Effector memory CD4-positive, alpha-beta T cell (primary cell): ENCODE measurements at places on chromosomes 16 and 17.

DNA sequence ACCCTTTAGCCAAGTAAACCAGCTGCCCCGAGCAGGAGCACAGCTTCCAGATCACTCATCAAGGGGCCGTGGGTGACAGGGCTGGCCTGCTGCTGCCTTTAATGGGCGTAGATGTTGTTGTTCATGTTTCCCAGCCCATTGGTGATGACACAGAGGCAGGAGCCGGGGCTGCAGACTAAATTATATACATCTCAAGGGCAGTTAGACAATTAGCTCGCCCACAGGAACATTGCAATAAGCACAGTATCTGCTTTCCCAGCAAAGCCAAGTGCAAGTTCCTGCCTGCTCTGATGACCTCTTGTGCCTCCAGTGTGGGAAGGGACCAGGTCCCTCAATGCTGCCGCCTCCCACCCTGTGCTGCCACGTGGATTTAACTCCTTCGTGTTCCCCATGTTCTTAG, 485.8 kb downstream of the MAF start:
- DNase-seq: no peak

DNA sequence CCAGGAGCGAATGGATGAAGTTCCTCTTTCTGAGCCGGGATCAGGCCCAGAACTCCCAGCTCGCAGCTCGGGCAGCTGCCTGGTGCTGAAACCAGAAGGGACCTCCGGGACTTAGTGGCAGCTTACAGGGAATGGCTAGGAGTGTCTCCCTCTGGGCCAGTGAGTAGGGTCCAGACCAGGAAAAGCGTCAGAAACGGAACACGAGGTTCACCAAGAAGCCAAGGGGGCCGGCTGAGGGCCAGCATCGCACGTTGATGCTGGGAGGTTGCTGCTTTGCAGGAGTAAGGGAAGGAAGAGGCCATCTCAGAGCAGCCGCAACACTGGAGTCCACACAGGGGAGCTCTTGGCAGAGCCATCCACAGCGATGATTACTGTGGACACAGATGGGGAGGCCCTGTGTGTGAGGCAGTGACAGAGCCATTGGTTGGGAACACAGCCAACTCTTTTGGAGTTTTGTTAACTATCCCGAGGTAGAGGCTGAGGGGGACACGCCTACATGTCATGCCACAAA, 74.0 kb upstream of the CREBBP start:
- DNase-seq: no peak

DNA sequence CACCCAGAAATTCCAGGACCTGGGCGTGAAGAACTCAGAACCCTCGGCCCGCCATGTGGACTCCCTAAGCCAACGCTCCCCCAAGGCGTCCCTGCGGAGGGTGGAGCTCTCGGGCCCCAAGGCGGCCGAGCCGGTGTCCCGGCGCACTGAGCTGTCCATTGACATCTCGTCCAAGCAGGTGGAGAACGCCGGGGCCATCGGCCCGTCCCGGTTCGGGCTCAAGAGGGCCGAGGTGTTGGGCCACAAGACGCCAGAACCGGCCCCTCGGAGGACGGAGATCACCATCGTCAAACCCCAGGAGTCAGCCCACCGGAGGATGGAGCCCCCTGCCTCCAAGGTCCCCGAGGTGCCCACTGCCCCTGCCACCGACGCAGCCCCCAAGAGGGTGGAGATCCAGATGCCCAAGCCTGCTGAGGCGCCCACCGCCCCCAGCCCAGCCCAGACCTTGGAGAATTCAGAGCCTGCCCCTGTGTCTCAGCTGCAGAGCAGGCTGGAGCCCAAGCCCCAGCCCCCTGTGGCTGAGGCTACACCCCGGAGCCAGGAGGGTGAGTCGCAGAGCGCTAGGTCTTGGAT, 261.5 kb downstream of the SEC14L1 start:
- DNase-seq: no peak

DNA sequence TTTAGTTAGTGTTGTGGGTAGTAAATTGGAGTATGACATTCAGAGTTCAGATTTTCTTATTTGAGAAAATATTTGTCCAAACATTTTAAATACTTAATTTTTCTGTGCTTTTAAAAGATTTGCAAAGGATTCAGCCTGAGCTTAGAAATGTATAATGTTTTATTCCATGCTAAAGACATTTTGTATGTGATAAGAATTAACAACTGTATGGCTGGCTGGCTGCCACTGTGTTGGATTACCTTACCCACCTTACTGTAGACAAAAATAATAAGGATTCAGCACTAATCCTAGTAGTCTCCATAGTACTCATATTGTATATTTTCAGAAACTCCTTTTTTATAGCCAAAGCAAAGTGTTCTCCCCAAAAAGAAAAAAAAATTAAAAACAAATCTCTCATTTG, 74.8 kb downstream of the TANC2 start:
- no peak for DNase-seq

- DNase-seq: no peak
Measured at GRCh38 chr16:7304279-7304678, 28.4 kb upstream of the RBFOX1 start.

GRCh38 chr17:72120642-72121163, at the start of gene SOX9:
SOX9 (plus strand) TSS chr17:72121020; CDS start chr17:72121392, 372 bp downstream.
- no peak for DNase-seq

DNA sequence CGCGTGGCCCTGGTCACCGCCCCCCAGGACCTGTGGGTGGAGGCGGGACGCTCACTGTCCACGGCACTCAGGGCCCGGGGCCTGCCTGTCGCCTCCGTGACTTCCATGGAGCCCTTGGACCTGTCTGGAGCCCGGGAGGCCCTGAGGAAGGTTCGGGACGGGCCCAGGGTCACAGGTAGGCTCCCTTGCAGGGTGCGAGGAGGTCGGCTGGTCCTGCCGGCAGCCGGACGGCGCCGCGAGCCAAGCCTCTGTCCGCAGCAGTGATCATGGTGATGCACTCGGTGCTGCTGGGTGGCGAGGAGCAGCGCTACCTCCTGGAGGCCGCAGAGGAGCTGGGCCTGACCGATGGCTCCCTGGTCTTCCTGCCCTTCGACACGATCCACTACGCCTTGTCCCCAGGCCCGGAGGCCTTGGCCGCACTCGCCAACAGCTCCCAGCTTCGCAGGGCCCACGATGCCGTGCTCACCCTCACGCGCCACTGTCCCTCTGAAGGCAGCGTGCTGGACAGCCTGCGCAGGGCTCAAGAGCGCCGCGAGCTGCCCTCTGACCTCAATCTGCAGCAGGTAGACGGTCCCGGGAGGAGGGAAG, 1.3 kb downstream of the GUCY2D start:
- DNase-seq: no peak

DNA sequence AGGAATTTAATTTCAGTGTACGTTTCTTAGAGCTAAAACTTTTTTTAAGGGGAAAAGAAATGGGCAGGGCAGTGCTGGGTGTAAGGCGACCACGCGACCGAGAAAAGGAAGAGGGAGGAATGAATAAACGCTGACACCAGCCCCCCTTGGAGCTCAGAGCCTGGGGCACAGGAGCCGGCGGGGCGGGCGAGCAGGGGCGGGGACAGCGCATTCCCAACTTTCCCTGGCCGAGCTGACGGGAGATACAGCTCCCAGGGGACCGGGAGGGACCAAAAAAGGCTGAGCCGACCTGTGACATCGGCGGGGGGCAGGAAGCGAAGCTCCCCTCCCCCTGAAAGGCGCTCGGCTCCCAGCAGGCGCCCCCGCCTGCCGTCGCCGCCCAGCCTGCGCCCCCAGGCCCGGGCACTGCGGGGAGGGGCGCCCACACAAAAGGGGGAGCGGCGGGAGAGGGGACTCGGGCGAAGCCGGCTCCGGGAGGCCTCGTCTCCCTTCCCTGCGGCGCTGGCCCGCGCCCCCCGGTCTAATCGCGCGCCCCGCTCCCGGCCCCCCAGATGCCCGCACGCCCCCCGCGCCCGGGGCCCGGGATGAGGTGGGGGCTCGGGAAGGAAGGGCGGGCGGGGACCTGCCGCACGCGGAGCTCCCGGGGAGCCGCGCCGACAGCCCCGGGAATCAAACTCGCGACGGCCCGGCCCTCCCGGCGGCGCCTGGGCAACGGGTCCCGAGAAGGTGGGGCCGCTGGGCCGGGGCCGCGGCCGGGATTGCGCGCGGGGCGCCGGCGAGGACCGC, 622 bp downstream of the CUEDC1 start:
- DNase-seq: no peak

- peak; percentile 17 for DNase-seq
Measured at GRCh38 chr17:27294689-27295630, 1.0 kb downstream of the WSB1 start.

GRCh38 chr16:17780181-17780580, 309.4 kb upstream of the XYLT1 start:
- DNase-seq: no peak

GRCh38 chr16:80968386-80969113, 38.1 kb downstream of the CMC2 start:
- no peak for DNase-seq

DNA sequence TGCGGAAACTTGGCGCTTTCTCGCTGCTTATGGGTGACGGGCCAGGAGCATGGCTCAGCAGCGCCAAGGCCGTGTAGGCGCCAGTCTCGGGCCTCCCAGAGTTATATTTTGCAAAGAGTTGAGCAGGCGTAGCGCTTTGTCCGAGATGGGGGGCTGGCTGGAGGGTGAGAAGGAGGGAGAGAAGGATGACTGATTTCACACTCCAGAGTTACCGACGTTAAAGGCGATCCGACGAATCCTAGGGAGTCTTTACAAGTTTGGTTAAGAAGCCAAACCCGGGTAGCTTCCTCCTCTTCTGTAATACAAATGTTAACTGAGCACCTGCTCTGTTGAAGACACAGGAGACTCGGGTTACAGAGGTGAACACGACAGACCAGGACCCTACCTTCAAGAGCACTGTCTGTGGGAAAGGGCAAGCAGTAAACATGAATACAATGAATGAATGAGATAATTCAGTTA, 782 bp downstream of the POLR2A start:
- no peak for DNase-seq

DNA sequence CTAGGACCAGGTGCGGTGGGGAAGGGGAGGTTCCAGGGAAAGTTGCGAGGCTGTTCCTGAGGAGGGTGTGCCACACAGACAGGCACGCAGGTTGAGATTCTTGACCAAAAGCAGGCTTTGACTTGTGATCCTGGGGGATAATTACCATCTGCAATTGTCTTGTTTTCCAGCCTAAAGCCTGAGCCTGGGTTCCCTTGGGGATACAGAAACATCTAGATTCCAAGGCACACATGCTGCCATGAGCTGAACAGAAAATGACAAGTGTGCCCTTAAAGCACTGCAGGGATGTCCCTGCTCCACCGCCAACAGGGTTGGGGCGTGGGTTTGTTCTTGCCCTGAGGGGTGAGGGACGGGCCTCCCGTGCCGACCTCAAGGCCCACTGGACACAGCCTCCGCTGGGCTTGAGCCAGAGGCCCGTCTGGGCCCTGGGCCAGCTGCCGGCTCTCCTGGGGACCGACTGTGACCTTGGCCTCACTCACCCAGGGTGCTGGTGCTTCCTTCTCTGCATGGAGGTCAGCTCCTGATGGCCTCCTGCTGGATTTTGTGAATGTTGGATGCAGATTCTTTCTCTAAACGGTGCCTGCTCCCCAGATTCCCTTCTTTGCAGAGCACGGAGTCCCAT, 14.0 kb downstream of the CA5A start:
- no peak for DNase-seq

DNA sequence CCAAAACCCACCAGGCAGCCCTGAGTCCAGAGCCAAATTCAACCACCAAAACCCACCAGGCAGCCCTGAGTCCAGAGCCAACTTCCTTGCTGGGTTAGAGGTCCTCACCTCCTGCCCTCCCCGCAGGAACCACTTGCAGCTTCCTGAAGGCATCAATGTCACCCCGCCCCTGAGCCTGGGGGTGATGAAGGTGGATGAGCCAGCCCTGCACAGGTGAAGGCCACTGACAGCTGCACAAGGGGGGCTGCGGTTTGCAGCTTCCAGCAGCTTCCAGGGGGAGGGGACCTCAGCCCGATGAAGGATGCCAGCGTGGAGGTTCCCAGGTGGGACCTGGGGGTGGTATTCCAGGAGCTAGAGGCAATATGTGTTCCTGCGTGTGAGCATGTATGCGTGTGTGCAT, 7.6 kb upstream of the CSNK1D start:
- DNase-seq: no peak

- no peak for DNase-seq
Measured at GRCh38 chr16:49663081-49664065, 192.5 kb downstream of the ZNF423 start.

GRCh38 chr17:40366861-40367518, 2.5 kb upstream of the GJD3 start:
- no peak for DNase-seq

- DNase-seq: no peak
Measured at GRCh38 chr17:82752371-82753200, 721 bp downstream of the TBCD start.

DNA sequence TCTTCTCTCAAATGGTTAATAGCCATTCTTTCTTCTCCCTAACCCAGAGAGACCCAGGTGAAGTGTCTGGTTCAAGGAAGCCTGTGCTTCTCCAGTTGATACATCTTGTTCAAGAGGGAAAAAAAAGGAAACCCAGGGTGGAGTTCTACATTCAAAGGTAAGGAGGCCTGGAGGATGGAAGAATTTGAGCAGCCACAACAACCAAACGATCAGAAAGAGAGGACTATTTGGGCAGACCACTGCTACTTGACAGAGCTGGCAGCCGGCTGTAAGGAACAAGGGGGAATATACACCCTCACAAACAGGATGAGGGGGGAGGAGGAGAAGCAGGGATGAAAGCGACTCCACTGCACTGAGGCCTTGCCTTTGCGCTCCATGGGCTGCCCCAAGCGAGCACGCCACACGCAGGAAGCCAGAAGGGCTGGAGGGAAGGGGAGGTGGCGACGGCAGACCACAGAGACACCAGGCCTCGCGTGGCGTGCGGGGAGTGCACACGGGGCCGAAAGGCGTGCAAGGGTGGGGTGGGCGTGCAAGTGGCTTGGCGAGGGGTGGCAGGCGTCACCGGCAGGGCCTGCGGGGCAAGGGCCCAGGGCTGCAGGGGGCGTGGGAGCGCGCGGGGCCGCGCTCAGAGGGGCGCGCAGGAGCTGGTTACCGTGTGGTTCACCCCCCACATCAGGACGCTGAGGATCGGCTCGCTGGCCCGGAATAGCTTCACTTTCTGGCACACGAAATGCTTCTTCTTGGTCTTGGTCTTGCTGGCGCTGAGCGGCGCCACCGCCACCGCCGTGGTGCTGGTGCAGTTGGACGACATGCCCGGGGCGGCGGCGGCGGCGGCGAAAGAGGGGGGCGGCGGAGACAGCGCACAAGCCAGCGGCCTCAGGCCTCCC, 499 bp downstream of the PIP4K2B start:
- peak; percentile 32 for DNase-seq

DNA sequence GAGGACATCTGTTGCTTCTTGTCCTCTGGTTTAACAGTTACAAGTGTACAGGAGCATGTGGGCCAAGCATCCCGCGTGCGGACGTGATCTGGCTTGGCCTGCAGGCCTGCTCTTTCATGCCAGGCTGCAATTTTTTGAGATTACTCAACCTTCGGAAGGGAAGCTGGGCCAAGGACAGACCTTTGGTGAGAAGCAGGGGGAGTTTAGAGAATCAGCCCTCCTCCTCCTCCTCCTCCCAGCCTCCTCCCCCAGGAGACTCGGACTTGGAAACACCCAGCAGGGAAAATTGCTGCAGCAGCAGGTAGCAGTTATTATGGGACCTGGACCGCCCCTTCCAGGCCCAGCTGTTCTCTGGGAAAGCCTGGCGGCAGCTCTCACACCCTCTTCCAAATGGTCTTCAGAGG, 5.1 kb upstream of the KLHL36 start:
- no peak for DNase-seq

GRCh38 chr17:50310455-50311111, 35.3 kb upstream of the XYLT2 start:
- DNase-seq: no peak
